ENCODE measurements at places on chromosomes 6 and 20. TPM values are rescaled to one million over a fixed set of nuclear protein-coding genes. Genes with fewer than 3 reads are reported as not detected.

Gene CDSN
- polyA plus RNA-seq: 0.07 TPM

Gene TINAG
- polyA plus RNA-seq: not detected

Gene CST4
- polyA plus RNA-seq: not detected

Gene ZSCAN12
- polyA plus RNA-seq: 6.2 TPM

Gene CARMIL1
- 3.2 TPM for polyA plus RNA-seq

Gene ECT2L
- polyA plus RNA-seq: 0.25 TPM

Gene CLVS2
- 0.63 TPM for polyA plus RNA-seq

Gene LTB
- polyA plus RNA-seq: 2.9 TPM

Gene MEP1A
- polyA plus RNA-seq: 0.09 TPM

Gene SPATA25
- 5.4 TPM for polyA plus RNA-seq

Gene GINS1
- polyA plus RNA-seq: 7.4 TPM

Gene NEURL2
- polyA plus RNA-seq: 16.5 TPM

Gene OR12D3
- not detected for polyA plus RNA-seq

Gene TMEM151B
- polyA plus RNA-seq: 0.41 TPM

Gene GPX5
- polyA plus RNA-seq: not detected

Gene CST5
- not detected for polyA plus RNA-seq

Gene MYL9
- 455 TPM for polyA plus RNA-seq

Gene RAMACL
- 0.15 TPM for polyA plus RNA-seq

Gene EBF4
- 4.4 TPM for polyA plus RNA-seq

Gene SYCP2
- polyA plus RNA-seq: 2.3 TPM

Gene CPNE5
- polyA plus RNA-seq: 8.1 TPM

Gene MCCD1
- not detected for polyA plus RNA-seq

Gene METTL24
- 2.2 TPM for polyA plus RNA-seq

Gene NOX3
- not detected for polyA plus RNA-seq

Gene TSBP1
- not detected for polyA plus RNA-seq

Gene RNF217
- 30.2 TPM for polyA plus RNA-seq

Gene RPRD1B
- 30.4 TPM for polyA plus RNA-seq

Gene DLK2
- polyA plus RNA-seq: 1.7 TPM

Gene CCDC170
- 0.67 TPM for polyA plus RNA-seq

Gene CDH4
- polyA plus RNA-seq: 1.4 TPM

Gene FLRT3
- 5.7 TPM for polyA plus RNA-seq

Gene STX7
- 40.1 TPM for polyA plus RNA-seq

Gene ARFGEF3
- polyA plus RNA-seq: 0.42 TPM

Gene SOBP
- polyA plus RNA-seq: 17.2 TPM

Gene POU5F1
- 0.43 TPM for polyA plus RNA-seq
